ENCODE measurements at places on chromosomes 7 and 10. TPM values are rescaled to one million over a fixed set of nuclear protein-coding genes. Genes with fewer than 3 reads are reported as not detected.

- no peak for DNase-seq
These were observed 11.6 kb upstream of the AQP1 start for GRCh38 chr7:30900053-30900452.

DNA sequence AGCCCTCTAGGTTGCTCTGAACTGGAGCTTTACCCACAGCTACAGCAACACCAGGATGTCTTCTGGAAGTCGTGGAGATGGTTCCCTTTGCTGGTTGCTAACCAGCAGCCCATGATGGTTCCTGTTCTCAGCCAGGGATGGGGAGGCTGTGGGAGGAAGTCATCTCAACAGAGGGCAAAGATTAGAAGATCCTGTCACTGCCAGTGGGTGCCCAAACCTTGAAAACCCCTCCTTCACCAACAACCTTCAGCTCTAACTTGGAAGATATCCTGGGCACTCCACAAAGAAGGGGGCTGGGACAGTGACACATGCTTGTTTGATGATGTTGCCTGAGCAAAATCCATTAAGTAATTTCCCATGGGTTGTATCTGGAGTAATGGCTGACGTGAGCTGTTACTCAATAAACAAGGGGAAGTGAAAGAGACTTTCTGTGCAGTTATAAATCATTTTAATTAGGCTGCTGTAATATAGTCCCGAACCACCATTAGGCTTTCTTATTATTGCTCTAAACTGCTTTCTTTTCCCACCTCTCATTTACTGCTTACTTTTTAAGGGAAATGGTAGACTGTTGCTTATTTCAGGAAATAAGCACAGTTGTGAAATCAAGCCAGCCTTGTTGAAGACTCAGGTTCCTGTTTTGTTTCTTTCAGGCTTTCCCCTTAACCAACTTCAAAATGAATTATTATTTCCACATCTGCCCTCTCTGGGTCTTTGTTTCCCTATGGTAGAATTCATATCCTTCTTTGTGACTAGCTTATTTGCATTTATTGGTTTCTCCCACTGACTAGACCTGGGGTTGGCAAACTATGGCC is 124.8 kb downstream of the PPP1R17 start:
- DNase-seq: peak; percentile 39

DNA sequence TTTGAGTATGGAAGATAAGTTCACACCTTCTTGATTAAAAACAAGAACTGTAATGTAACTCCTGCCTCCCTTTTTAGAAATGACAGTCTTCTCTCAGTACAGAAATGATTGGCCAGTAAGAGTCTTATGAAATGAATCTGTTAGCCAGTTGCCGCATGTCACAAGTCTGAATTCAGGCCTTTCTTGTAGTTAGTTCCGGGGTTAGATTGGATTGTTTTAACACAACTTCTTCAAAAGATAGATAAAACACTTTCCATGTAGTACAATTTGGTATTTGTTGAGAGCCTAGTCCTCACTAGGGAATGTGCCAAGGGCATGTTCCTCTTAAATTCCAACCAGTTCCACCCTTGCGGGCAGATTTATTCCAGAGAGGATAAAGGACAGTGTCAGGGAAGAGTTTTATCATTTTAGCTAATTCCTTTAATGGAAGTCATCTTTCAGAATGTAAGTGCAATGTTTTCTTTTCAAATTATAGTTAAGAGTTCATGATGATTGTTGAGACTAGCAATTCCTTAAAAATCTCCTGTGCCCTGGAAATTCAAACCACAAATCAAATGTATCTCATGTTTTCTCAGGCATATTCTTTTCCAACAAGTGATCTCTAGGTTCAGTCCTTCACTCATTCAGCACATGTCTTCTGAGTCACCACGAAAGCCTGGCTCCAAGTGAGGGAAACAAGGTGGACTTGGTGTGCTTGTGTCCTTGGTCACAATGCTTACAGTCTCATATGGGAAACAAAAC is 4.1 kb downstream of the FHIP2A start:
- DNase-seq: no peak

- no peak for DNase-seq
These were observed 227.6 kb downstream of the DGKI start for GRCh38 chr7:137619181-137619580.

DNA sequence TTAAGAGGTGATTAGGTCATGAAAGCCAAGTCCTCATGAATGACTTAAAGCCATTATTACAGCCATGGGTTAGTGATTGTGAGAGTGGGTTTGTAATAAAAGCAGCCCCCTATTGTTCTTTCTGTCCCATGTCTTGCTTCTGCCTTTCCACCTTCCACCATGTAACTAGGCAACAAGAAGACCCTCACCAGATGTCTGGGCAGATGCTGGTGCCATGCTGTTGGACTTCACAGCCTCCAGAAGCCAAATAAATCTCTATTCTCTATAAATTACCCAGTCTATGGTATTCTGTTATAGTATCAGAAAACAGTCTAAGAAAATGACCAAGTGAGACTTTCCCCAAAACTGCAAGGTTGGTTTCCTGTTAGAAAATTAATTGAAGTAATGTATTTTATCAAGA is 460.3 kb upstream of the ADARB2 start:
- DNase-seq: no peak

DNA sequence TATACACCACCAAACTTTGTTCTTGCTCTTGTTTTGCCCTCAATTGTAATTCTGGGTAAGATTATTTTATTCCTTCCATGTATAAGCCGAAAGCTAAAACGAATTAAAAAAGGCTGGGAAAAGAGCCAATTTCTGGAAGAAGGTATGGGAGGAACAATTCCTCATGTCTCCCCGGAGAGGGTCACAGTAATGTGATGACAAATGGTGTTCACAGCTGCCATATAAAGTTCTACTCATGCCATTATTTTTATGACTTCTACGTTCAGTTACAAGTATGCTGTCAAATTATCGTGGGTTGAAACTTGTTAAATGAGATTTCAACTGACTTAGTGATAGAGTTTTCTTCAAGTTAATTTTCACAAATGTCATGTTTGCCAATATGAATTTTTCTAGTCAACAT is 12.5 kb upstream of the CFAP69 start:
- no peak for DNase-seq

- DNase-seq: peak; percentile 34
These were observed 113.3 kb downstream of the KCNMA1 start for GRCh38 chr10:77524281-77524711.

DNA sequence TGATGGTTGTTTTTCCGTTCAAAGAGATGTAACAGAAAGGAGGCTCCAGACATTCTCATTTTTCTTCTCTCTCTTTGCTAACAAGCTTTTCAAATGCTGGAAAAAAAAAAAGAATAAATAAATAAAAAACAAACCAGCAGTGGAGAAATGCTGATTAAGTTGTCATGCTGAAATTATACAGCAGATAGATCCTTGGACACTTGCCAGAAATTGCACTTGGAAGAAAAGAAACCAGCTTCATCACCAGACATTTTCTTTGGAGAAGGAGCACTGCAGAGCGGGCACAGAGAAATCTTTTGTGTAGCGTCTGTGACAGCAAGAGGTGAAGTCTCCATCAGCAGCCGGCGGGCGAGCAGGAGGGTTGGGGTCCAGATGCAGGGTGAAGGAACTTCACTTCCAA is 55.8 kb downstream of the CLRN3 start:
- DNase-seq: no peak

DNA sequence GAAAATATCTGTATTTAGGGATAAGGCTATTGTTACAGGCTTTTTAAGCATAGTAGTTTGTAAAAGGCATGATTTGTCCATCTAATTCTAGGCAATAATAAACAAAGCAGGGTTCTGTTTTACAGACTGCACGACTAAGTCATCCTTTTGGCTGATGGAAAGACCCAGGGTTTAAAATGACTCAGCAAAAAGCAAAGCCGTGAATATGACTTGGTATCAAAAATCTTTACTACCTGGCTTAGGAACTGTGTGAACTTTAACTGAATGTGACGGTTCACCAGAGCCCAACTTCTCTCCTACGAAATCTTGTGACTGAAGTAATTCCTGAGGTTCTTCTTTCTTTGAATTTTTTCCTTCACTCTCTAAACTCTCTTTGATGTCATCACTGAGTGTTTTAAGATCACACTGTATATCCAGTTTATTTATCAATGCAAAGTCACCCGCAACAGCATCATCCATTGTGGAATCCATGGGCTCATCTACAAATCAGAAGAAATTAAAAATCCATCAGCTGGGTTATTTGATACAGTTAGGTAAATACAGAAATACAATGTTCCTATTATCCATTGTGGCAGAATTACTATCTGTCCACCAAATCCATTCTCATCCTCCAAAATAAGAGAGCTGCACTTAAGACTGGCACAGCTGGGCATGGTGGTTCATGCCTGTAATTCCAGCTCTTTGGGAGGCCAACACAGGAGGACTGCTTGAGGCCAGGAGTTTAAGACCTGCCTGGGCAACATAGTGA is 17.0 kb downstream of the ATE1 start:
- DNase-seq: peak; percentile 17

DYNC1I1 gene
- 0.10 TPM for total RNA-seq

All from foreskin keratinocyte (primary cell).